ENCODE measurements at places on chromosomes 3 and 15.

- no peak for DNase-seq
Measured at GRCh38 chr3:162544246-162544645, 1047.6 kb downstream of the OTOL1 start.

- no peak for DNase-seq
Measured at GRCh38 chr3:70256566-70256965, 55.9 kb downstream of the MDFIC2 start.

- no peak for DNase-seq
Measured at GRCh38 chr3:163058031-163058854, 1561.6 kb downstream of the OTOL1 start.

DNA sequence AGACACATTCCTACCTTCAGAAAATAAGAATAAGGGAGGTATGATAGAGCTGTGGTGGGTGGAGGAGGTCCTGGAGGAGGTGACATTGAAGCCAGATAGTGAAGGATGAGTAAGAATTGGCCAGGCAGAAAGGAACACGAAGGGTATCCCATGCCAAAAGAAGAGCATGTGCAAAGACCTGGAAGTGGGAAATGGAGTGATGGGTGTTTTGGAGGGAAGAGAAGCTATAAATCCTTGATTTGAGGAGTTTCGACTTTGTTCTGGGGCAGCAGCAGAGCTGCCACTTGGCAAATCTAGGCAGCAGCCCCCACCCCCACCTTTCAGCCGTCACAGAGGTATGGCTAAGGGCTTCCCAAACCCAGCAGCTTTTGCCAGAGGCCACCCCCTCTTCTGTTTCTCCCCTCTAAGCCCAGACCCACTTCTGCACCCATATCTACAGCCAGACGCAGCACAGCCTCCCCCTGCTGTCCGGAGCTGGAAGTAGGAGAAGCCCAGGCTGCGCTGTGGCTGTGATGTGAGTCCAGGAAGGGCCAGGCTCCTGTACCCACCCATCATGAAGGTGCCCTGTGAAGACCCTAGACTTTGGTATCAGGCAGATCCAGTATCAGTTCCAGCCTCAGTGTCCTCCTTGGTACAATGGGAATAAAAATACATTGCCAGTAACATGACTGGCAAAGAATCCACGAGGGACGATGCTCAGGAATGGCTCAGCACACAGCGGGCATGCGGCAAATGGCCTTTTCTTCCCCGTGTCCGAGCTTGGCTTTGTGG, 188.7 kb upstream of the LINGO1 start:
- peak; percentile 43 for DNase-seq

DNA sequence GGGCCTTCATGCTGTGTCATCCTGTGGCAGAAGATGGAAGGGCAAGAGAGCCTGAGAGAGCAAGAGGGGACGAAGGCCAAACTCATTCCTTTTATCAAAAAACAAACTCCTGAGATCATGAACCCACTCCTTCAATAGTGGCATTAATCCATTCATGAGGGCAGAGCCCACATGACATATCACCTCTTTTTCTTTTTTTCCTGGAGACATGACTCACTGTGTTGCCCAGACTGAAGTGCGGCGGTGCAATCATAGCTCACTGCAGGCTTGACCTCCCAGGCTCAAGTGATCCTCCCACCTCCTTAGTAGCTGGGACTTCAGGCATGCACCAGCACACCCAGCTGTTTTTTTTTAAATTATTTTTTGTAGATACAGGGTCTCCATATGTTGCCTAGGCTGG, 92.0 kb upstream of the RNU6-1 start:
- DNase-seq: no peak

All from NCI-H524 (cell line).